ENCODE measurements at places on chromosomes 3 and 15.
A peak's percentile ranks its signal among the peaks of the same experiment; 100 is the strongest.

GRCh38 chr3:105906836-105907235, 38.0 kb upstream of the CBLB start:
- peak; percentile 35 for DNase-seq

- DNase-seq, result no peak
Measured at GRCh38 chr3:76043746-76044145, 258.4 kb upstream of the ZNF717 start.

DNA sequence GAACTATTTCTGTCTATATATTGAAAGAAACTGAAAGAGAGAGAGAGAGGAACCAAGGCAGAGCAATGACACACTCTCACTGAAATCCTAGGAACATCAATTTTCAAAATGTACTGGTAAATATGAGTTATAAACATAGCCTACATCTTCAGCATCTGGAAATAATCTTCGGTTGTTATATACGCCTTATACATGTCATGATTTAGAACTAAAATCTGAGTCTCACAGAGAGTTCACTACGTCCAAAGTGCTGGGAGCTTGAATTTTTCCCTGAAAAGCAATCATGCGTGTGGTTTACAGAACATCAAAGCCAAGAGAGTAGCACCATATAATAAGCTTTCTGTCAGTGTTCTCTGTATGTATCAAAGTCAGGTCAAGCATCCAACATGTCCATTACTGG, 420.0 kb upstream of the CBLB start:
- peak; percentile 10 for DNase-seq

GRCh38 chr15:40470423-40471104, at the start of gene CHST14:
Gene CHST14 (plus strand): TSS chr15:40470984. CDS start chr15:40471214, 230 bp downstream.
- peak; percentile 32 for DNase-seq

DNA sequence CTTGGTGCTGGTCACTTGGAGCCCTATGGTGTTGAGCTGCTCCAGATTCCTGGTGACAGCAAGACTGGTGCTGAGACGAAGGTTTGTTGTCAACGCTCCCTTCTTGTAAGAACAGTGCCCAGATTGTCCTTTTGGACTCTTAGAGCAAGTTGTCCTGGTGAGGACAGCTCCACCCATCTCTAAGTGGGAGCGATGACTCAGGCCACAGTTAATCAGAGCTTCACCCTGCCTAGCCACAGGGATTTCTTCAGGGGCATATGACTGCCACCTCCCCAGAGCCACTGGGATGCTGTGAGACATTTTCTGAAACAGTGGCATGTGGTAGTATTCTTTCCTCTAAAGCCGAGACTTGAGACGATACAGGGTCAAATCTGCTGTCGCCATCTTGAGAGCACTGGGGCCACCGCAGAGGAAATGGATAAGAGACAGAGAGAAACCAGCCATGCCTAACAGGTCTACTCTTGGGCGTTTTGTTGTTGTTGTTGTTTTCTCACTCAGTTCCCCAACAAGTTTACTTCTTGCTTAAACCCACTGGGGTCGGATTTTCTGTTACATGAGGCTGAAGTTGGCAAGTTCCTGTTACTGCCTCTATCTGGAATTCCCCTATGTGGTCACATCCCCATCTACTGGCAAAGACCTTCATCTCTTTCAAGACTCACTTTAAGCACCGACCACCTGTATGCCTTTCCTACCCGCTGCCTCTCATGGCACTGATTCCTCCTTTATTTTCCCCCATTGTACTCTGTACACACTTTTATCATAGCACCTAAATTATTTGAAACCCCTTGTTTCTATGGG, 16.0 kb upstream of the PCOLCE2 start:
- DNase-seq, result no peak

DNA sequence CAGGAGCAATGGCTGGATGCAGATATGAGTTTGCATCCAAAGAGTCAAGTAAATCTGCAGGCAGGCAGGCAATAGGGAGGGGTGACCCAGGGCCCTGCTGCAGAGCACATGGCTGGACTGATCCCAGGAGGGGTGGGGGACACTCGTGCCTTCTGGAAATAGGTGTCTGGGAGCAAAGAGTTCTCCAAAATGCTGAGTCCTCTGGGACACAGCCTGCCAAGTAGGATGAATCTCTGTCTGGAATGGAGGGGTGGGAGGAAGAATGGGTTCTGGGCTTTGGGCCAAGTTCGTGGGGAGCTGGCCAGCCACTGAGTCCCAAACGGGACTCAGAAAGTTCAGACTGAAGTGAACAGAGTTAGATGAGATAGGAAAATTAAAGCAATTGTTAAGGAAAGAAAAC, 214.5 kb downstream of the MTHFS start:
- peak; percentile 86 for DNase-seq

DNA sequence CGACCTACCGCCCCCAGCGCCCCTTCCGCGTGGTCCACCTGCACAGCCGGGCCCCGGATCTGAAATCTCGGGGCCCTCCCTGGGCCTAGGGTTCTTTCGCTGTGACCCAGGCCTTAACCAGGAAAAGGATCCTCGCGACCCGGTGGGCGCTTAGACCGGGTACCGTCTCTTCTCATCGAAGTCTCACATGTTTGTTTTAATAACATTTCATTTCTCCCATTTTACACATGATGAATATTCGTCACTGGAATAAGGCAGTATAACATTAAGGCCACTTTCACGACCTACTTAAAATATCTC, 277 bp upstream of the DALRD3 start:
- DNase-seq, result peak; percentile 41

- no peak for DNase-seq
Measured at GRCh38 chr3:52441091-52441771, 3.7 kb downstream of the SEMA3G start.

GRCh38 chr3:116614795-116615362, 94.7 kb upstream of the TUSC7 start:
- DNase-seq, result no peak

GRCh38 chr15:91148243-91148642, 48.2 kb downstream of the SV2B start:
- no peak for DNase-seq

GRCh38 chr15:77411619-77411976, 8.3 kb downstream of the PEAK1 start:
- no peak for DNase-seq
